Colonic mucosa (tissue), 4 donors: ENCODE measurements at places on chromosomes 4 and X.

- DNase-seq, result no peak
Observed at GRCh38 chr4:77493829-77494551, 111.6 kb upstream of the CXCL13 start.

DNA sequence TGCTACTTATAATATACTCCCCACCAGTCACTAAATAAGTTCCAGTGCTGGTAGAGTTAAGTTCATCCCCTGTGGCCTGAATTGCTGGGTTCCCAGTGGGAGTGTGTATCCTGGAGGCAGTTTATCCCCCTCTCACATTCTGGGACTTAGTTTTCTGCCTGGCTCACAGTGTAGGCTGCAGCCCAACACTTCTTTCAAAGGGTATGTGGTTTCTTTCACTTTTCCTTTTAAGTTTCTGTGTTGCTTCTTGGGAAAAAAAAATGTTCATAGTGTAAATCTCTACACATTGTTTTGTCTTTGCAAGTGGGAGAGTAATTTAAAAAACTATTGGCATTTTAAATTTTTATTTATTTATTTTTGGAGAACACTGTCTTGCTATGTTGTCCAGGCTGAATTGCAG lies 204.0 kb downstream of the CHIC1 start:
- DNase-seq, result no peak

GRCh38 chr4:85486425-85487086 lies 11.6 kb downstream of the ARHGAP24 start:
- no peak for DNase-seq

- no peak for DNase-seq
Observed at GRCh38 chr4:157358439-157358838, 137.9 kb downstream of the GRIA2 start.

GRCh38 chr4:169311643-169312365 lies 41.0 kb upstream of the SH3RF1 start:
- DNase-seq, result peak; percentile 45

- DNase-seq, result no peak
Observed at GRCh38 chrX:56788717-56789122, 59.7 kb downstream of the NBDY start.

- DNase-seq, result no peak
Observed at GRCh38 chr4:56910172-56910967, 2.7 kb downstream of the REST start.

DNA sequence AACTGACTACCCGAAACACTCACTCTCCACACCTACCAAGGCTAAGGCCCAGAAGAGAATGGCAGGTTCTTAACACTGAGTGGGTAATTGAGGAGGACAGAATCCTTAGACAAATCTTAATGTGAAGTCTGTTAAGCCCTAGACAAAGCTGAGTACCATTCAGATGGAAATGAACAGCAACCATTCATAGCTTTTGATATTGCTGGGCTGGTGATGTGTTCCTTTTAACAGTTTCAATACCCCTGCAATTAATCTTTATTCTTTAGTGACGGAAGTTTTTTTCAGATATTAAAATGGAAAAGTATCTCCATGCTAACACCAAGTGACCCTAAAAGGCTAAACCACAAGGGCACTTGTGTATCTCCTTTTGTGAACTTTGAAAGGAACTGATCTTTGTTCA lies 334.9 kb downstream of the OPHN1 start:
- DNase-seq, result no peak

GRCh38 chr4:86928400-86929255 lies 6.2 kb upstream of the AFF1 start:
- no peak for DNase-seq
